ENCODE measurements at places on chromosomes 1 and 21.

DNA sequence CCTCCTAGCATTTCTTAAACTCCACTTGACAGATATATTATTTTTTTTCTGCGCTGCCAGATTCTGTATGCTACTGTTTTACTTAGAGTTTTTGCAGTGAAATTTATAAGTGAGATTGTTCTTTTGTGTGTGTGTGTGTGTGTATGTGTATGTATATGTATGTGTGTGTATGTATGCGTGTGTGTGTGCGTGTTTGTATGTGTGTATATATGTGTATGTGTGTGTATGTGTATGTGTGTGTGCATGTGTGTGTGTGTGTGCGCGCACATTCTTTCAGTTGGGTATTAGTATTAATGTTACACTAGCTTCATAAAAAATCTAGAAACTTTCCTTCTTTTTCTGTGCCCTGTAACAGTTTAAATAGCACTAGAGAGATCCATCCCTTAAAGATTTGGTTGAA, 152.6 kb upstream of the CSF3R start:
- DNase-seq, result no peak

- DNase-seq, result peak; percentile 68
Observed at GRCh38 chr1:216186816-216187215, 236.4 kb downstream of the USH2A start.

DNA sequence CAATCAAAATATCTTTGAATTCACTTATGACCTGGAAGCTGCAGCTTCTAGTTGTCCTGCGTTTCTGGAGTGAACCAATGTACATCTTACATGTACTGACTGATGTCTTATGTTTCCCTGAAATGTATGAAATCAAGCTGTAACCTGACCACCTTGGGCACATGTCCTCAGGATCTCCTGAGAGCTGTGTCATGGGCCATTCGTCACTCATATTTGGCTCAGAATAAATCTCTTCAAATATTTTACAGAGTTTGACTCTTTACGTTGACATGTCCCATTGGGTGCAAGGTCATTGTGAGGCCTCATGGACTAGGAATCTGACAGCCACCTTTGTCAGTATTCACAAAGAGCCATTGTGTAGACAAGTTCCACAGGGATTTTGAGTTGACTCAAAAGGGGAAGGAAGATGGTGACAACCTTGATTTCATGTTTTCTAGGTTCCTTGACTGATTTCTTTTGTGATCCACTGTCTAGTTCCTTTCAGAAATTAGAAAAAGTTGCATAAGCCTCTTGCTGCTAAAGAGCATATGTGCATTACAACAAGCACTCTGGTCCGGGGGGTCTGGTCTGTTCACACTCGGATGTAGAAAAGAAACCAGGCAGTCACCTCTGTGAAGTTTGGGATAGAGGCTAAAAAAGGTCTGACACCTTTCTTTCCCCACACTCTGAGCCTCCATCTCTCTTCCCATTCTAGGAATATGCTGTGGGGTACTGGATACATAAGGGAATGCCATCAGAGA, 10.7 kb downstream of the CHI3L2 start:
- no peak for DNase-seq

- peak; percentile 80 for DNase-seq
Observed at GRCh38 chr1:230426246-230427093, at the start of gene PGBD5. PGBD5 (minus strand) TSS chr1:230426332; CDS start chr1:230425928, 404 bp downstream.

GRCh38 chr1:234271243-234271606, 102.0 kb upstream of the COA6 start:
- no peak for DNase-seq

DNA sequence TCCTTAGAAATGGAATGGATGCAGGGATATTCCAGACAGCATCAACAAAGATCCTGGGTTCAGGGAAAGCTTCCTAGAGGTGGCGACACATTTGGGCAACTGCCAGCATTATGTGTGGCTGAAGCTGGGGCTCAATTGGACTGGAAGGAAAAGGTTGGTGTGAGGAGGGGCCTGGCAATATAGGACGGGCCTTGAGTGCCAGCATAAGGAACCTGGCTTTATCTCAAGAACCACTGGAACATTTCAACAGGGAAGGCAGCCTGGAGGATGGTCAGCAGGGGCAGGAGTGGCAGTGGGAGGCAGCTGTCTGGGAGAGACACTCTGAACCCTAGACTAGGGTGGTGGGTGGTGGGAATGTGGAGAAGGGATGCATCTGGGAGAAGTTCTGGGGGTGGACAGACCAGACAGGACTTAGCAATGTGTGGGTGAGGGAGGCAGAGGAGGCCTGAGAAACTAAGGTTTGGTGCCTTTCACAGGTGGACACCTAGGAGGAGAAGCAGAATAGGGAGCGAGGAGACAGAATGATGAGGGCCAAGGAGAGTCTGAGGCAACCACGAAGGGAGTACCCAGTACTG, 3.5 kb downstream of the SH3BGRL3 start:
- DNase-seq, result no peak

DNA sequence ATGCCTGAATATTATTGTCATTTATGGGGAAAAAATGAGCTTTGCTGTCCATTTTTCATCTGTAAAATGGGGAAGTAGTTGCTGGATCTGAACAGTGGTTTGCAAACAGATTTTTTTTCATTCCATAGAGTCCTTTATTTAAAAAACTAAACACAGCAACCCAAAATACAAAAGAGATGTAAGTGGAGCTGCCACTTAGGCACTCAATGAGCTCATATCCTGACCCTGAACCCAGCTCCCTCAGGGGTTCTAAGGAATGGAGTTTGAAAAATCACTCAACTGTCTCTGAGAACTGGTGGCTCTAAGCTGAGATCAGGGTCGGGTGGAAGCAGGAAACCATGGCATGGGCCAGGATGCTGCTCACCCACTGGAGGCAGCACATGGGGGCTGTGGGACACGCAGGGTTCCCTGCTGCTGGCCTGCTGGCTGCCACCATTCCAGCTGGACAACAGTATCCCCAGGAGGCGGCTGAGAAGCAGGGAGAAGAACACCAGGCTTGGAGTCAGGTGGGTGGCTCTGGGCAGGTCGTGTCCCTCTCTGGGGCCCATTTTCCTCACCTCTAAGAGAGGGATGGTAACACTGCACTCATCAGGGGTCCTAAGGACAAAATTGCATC, 9.6 kb upstream of the ECE1 start:
- DNase-seq, result no peak

DNA sequence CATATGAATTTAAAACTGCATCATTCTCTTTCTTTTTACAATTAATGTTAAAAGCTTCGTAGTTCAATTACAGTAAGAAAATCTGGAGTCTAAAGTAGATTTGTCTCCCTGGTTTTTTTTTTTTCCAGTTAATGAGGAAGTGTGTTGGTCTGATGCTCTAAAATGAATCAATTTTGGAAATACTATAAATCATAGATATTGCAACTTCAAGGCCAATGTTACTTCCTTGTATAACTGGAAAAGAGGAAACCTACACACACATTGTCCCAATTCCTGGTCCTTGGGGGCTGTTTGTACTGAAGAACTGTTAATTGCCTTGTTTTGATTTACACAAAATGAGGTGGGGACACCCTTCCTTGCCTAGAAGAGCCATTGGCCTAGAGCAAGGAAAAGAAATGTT, 107.2 kb downstream of the RGS2 start:
- no peak for DNase-seq

GRCh38 chr1:154524881-154525280, 22.7 kb upstream of the SHE start:
- no peak for DNase-seq

DNA sequence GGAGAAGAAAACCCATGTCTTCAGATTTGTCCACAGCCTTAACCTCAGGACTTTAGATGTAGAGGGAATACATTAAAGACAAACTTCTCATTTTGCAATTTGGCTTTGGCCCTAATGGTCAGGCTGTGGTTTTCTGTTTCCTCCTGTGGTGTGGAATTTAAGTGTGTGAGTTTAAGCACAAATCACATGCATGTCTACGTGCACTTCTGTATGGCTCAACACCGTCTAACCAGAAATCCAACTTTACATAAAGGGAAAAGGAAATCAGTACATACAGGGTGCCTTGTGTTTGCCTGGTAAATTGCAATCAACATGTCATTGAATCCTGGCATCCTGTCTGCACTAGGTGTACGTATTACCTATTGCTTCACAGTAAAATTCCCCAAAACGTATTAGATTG, 1.2 kb upstream of the ZNF124 start:
- DNase-seq, result no peak

DNA sequence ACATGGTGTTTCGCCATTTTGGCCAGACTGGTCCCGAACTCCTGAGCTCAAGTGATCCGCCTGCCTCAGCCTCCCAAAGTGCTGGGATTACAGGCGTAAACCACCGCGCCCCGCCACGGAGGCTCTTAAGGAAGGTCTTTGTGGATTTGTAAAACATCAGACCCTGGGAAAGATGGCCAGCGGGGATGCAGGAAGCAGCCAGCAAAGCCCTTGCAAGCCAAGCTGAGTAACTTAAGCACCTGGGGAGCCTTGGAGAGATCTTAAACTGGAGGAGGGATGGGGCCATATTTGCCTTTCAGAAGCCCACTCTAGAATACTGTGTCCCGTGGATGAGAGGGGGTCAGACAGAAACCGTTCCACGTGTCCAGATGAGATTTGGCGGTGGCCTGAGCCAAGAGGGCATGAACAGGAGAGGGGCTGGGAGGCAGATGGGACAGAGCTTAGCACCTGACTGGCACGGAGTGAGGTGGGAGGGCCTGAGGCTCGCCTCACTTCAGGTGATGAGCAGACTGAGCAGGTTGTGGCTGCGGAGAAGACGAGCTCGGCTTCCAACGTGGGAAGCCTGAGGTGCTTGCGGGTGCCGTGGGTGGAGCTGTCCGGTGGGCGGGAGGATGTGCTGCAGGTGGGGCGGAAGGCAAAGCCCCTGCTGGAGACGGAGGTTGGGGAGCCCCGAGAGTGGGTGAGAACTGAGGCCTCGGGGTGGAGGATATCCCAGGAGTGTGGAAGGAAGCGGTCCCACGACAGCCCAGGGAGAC, 11.7 kb downstream of the C1orf216 start:
- DNase-seq, result peak; percentile 70

DNA sequence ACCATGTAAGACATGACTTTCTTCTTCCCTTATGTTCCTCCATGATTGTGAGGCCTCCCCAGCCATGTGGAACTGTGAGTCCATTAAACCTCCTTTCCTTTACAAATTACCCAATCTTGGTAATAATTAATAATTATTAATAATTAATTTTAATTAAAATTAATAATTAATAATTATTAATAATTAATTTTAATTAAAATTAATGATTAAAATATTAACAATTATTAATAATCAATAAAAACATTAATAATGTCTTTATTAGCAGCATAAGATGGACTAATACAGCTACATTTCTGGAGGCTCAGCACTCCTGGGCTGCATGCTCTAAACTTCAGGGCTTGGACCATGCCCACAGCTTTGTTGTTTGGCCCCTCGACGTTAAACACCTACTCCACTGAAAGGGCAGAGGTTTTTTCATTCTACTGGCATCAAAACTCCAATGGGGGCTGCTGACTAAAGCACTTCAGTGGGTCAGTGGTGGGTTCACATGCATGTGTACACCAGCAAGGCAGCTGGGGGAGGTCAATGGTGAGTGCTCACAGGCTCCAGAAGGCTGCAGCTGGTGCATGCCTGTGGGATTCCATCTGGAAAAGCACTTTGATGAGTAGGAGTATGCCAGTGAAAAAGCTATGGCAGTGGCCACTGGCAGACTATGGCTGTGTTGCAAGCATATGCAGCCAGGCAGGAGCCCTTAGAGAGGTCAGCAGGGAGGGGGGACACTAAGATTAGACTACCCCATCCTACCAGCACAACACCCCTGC, 561.3 kb downstream of the NCAM2 start:
- DNase-seq, result no peak

DNA sequence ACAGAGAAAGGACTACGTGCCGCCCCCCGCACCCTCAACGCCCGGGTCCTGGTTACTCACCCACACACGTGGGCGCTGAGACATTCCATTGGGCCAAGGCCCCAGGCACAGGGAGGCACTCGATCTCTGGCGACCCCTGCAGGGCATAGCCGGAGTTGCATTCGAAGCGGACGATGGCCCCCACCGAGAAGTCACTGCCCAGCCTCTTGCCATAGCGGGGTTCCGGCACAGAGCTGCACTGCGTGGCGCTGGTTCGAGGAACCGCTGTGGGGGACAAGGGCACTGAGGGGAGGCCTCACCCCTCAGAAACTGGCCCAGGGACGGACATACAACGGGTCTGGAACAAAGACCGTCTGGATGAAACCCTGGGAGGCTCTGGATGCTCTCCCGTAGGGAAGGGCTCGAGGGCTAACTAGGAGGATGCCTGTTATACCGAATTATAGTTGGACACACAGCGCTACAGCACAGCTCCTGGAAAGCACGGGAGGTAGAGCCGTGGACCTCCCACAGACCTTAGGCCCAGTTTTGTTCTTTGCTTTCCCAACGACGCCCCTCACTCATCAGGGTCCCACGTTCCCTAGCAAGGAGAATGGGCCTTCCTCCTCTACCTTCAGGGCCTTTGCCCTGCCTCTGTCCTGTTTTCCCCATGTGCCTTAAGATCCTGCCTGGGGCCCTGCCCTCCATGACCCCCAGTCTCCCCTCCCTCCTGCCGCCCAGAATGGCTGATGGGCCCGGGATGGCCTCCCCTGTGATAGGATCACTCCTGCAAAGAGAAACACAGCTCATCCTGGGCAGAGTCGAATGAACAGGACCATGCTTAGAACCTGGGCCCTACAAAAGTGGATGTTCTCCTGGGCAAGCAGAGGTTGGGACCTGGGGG, 152.8 kb downstream of the ZSCAN20 start:
- no peak for DNase-seq

DNA sequence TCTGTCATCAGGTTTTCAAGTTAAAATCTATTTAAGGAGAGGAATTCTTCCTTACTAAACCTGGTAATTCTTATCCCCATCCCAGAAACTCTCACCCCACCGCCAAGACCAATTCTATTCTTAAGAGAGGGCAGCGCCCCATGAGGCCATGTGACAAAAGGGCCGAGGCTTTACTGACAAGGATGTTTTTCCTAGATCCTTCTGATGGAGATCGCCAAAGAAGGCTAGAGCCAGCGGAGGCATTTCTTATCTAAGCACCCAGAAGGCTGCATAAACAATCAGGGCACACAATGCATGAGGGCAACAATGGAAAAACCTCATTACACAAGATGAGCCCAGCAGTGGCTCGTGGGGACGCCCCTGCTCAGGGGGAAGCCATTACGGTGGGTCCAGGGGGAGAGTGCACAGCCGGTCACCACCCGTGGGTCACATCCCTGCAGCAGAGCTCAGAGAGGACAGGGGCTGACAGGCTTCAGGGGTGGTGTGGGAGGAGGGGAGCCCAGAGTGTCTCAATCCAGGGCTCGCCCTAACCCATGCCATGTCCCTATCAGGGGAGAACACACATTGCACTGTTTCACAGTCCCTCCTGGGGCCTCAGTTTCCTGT, 88.7 kb downstream of the ITPKB start:
- DNase-seq, result no peak

- DNase-seq, result no peak
Observed at GRCh38 chr1:165807613-165808012, 19.8 kb upstream of the UCK2 start.

DNA sequence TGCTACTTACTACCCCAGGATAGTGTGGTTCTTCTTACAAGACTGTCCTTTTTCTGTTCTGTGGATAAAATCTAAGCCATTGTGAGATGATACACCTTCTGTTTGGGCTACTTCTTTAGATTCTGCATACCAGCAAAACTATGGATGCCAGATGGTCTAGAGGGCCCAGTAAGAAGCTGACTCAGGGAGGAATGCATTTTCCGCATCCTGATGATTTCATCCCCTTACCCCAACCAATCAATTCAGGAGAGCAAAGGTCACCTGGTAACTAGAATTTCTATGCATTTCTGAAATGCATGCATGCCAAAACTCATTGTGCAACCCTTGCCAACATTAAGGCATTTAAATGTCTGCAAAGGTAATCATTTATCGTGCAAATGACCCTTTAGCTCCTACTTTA, 285.7 kb upstream of the ZP4 start:
- DNase-seq, result no peak
